ENCODE measurements at places on chromosomes 3 and 15. TPM values are rescaled to one million over a fixed set of nuclear protein-coding genes. Genes with fewer than 3 reads are reported as not detected.

Gene C3orf70
- polyA plus RNA-seq: 0.69 TPM

Gene KLHL40
- not detected for polyA plus RNA-seq

Gene VEPH1
- polyA plus RNA-seq: 29.2 TPM

Gene ISL2
- polyA plus RNA-seq: not detected

Gene LRTM1
- not detected for polyA plus RNA-seq

Gene RETNLB
- not detected for polyA plus RNA-seq

Gene C3orf22
- not detected for polyA plus RNA-seq

Gene GALK2
- polyA plus RNA-seq: 36.4 TPM

Gene FGF12
- 3.7 TPM for polyA plus RNA-seq

Gene CYP19A1
- not detected for polyA plus RNA-seq

Gene COL7A1
- 14.4 TPM for polyA plus RNA-seq

Gene FGD5
- 18.7 TPM for polyA plus RNA-seq

Gene FAM107A
- 52.5 TPM for polyA plus RNA-seq

Gene RYR3
- 0.90 TPM for polyA plus RNA-seq

Gene CCDC54
- polyA plus RNA-seq: not detected

Gene GOLGA8M
- 0.95 TPM for polyA plus RNA-seq

Gene KBTBD12
- 1.6 TPM for polyA plus RNA-seq

Gene CFAP100
- polyA plus RNA-seq: 0.60 TPM

Gene CYP8B1
- 4.3 TPM for polyA plus RNA-seq
